ENCODE measurements at places on chromosomes 7 and 10. TPM values are rescaled to one million over a fixed set of nuclear protein-coding genes. Genes with fewer than 3 reads are reported as not detected.

DNA sequence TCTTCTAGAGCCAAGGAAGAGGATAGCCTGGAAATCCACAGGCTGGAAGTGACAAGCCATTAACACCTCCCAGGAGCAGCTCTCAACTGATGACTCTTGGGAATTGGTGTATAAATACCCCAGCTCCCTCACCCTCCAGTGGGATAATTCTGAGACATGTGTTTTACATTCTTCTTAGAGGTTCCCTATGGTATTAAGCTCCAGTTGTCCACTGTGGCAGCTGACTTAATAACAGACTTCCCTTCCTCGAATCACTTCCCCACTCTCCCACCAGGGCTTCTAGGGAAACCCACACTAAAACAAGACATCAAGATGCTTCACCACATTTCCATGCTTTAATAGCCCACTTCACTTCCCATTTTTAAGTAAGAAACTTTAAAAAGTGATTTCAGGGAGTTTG, 47.2 kb downstream of the FAM107B start:
- no peak for DNase-seq

DNA sequence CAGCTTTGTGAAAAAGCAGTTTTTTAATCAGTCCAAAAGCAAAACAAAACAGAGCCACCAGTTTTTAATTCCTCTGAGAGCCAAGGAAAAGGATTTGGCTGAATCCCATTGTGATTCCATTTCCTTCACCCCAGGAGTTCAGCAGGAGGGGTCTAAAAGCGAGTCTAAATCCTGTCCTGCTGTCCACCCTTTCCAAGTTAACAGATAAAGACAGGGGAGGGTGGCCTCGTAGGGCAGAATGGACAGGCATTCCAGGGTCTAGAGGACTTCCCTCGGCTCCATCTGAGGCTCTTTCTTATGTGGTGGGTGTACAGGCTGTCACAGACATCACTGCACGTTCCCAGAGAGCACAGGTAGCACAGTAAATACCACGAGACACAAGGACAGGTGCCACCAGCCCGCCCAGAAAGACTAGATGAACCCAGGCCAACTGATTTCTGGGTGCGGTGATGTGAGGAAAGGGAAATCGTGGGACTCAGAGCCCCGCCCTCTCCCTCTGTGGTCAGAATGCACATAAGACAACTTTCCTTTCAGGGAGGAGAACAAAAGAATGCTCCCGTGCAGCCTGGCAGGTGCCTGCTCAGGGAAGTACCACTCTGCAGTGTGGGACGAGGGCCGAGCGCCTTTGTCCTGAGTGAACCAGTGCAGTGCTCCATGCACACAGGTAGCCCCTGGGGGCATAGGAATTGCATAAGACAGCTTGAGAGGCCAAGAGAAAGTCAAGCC, 119.7 kb downstream of the ABLIM1 start:
- no peak for DNase-seq

DNA sequence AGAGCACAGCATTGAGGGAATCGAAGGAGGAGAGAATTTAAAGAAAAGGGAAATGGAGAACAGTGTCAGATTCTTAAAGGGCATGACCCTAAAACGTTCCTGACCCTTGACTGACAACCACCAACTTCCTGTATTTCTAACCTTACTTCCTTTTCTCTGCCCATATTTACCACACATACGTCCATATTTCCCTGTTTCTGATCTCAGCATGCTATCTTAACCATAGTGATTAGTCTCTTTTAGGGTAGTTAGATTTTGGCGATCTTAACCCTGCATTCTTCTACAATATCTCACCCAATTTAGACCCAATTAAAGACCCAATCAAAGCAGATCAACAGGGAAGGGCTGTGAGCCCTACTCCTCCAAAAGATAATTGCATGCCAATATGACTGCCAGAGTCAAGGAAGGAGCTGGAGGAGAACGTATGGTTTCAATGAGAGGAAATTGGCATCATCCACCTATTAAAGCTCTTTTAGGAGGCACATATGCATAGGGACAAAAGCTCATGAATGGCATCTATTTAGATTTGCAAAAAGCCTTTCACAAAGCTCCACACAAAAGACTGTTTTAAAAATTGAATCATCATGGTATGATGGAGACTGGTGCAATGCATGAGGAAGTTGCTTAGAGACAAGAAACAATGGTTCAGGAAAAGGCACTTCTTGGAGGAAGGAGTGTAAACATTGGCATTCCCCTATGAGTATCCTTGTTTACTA, 49.0 kb upstream of the ARHGAP12 start:
- no peak for DNase-seq

EPO gene
- not detected for total RNA-seq

- DNase-seq: no peak
Measured at GRCh38 chr10:20839910-20840309, 57.2 kb downstream of the NEBL start.

CRTAC1 gene
- 4.2 TPM for total RNA-seq

DNA sequence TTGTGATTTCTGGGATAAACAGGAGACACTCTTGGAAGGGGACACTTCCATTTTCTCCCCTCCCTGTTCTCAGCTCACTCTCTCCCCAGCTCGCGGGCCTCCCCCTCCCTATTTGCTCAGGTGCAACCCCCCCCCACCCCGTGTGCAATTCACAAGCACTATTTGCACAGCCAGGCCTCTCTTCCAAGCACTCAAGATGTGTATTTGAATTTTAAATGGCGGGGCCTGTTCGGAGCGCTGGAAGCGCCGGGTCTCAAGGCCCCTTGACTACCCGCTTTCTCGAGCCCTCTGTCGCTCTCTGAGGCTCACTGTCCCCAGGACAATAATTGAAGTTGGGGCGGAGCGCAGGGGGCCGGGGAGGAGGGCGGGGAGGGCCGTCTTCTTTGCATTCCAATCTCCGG, 7.8 kb downstream of the SHH start:
- DNase-seq: no peak

GRCh38 chr10:3231951-3232730, 59.6 kb upstream of the PITRM1 start:
- DNase-seq: no peak

- DNase-seq: no peak
Measured at GRCh38 chr7:37751096-37751495, 67.5 kb downstream of the GPR141 start.

DNA sequence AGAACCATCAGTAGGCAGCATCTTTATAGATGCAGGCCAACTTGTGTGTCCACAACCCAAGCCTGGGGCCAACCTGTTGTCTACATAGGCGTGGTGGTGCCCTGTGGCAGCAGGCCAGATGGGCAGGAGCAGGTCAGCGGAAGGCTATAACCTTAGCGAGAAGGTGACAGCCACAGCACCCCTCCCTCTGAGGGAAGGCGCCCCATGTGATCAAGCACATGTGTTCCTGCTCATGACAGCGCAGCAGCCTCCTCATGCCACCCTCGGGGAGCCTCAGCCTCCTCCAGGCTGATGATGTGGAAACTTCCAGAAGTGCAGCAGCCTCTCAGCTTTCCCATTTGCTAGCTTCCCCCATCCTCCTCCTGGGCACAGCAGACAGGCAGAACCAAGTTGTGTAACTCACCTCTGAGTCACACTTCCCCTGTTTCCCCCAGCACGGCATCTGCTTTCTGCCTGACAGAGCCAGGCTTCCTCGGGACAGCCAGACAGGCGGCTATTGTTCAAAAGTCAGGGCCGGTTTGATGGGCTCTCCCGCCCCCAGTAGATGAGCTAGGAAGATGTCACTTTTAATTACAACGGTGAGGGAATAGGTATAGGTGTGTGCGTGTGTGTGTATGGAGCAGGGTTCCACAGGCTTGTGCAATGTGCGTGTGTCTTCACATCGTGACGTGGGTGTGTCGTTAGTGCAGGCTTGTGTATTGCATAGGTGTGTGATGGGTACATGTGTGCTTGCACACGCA, 312.0 kb upstream of the ZMIZ1 start:
- DNase-seq: peak; percentile 83

DNA sequence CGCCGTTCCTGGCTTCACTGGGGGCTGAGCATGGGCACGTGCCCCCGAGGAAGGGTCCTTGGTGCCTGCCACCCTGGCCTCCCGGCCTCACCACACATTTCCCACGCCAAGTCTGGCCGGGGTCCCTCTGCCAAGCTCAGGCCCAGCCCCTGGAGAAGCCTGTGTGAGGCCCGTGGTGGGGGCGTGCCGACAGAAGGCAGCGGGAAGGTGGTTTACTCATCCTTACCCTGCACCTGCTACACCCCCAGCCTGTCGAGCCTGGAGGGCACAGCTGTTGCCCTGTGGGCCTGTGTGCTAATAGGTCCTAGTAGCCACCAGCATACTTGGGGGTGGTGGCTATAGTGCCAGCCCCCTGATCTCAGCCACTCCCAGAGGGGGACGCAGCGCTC, 46.7 kb downstream of the NKX6-2 start:
- no peak for DNase-seq

GRCh38 chr7:144391823-144392255, 11.7 kb downstream of the NOBOX start:
- DNase-seq: no peak

DNA sequence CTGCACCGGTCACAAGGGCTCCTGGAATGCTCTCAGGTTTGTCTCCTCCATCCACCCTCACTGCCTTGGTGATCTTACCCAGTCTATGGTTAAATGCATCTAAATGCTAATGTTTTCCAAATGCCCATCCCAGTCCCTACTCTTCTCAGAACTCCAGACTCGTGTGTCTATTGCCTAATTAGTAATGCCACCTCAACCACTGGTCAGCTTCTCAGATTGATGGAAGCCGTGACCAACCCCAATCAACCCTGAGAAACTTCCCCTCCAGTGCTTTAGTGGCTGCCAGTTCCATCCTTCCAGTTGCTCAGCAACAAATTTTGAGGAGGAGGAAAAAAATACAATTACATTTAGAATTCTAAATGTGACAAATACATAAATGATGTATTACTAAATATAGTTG, 18.6 kb downstream of the NUDCD3 start:
- DNase-seq: no peak

ANKIB1 gene
- 40.9 TPM for total RNA-seq

- DNase-seq: no peak
Measured at GRCh38 chr10:63221950-63222349, 88.8 kb downstream of the NRBF2 start.

- peak; percentile 76 for DNase-seq
Measured at GRCh38 chr7:1053002-1053411, 8.7 kb downstream of the GPR146 start.

GRCh38 chr10:9219860-9220259, 1165.4 kb downstream of the GATA3 start:
- no peak for DNase-seq

PAPSS2 gene
- 3.7 TPM for total RNA-seq

DNA sequence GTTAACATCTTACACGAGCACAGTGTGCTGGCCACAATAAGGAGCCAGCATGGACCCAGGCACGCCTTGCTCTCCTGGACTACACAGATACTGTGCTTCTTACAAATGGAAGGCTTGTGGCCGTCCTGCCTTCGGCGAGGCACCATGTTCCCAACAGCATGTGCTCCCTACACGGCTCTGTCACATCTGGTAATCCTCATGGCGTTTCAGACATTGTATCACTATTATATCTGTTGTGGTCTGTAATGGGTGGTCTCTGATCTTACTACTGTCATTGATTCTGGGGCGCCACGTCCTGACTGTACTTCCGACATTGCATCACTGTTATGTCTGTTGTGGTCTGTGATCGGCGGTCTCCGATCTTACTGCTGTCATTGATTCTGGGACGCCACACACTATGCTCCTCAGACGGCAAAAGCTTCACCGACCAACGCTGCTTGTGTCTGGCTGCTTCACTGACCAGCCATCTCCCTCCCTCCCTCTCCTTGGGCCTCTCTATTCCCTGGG, 195.4 kb downstream of the MAD1L1 start:
- peak; percentile 17 for DNase-seq

FBXL13 gene
- 0.88 TPM for total RNA-seq

DNA sequence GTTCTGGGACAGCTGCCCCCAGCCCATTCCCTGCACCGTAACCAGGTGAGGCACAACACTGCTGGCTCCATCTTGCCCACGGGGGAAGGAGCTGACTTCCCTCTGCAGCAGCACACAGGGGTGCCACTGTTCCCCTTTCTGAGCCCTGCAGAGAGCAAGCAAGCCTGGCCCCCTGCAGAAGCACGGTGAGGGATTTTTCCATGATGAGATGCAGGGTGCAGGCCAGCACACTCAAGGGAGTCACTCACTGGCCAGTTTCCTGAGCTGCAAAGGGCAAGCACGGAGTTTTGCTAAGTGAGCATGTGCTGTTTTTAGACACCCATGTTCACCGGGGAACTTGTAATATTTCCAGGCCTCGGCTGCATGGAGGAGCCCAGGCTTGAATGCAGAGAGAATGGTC, 176.6 kb downstream of the PIP4K2A start:
- DNase-seq: peak; percentile 34

GRCh38 chr10:102869258-102870198, at the start of gene AS3MT:
Gene AS3MT, plus strand, starts transcription at chr10:102869470. Its CDS starts 123 bp downstream, at chr10:102869593.
- peak; percentile 19 for DNase-seq

SLC12A9 gene
- 6.4 TPM for total RNA-seq

SPDYE3 gene
- total RNA-seq: not detected

GRCh38 chr7:54837168-54837567, 78.2 kb upstream of the SEC61G start:
- DNase-seq: no peak

HTR7 gene
- not detected for total RNA-seq

GRCh38 chr10:119253433-119254174, 46.2 kb downstream of the GRK5 start:
- peak; percentile 74 for DNase-seq

DNA sequence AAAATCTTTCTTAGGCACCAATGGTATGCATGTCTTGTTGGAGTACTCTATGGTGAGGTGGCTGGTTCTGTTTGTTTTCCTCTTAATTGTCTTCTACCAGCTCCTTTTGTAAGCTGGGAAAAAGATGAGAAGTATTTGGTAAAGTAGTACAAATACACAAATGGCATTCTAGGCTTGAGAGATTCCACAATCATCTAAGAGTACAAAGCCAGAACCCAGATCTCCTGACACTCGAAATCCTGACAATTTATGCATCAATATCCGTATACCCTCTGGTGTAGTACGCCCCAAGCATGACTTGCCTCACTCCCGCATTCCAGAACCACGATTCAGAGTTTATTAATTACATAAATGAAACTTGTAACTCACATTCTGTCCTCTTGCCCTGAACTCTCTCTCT, 43.5 kb downstream of the CDCA7L start:
- DNase-seq: no peak

PLAU gene
- total RNA-seq: 9.8 TPM

GRCh38 chr10:4983615-4984216, 19.9 kb downstream of the AKR1C2 start:
- no peak for DNase-seq

DNA sequence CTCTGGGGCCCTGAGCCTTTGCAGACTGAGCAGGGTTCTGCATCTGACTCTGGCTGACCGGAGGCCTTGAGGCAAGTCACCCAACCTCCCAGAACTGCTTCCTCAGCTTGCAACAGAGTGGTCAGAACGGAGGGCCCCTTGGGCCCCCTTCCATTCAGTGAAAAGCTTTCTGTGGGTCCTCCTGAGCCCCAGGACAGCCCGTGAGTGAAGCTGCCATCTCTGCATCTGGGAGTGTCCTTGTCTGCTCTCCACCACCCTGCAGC, 224.7 kb downstream of the DNAJB6 start:
- no peak for DNase-seq

- no peak for DNase-seq
Measured at GRCh38 chr10:93701866-93702209, 554 bp downstream of the FRA10AC1 start.

All from heart left ventricle (tissue), 16 donors.